ENCODE measurements at places on chromosomes 5 and 9. TPM values are rescaled to one million over a fixed set of nuclear protein-coding genes. Genes with fewer than 3 reads are reported as not detected.
A peak's percentile ranks its signal among the peaks of the same experiment; 100 is the strongest.

DNA sequence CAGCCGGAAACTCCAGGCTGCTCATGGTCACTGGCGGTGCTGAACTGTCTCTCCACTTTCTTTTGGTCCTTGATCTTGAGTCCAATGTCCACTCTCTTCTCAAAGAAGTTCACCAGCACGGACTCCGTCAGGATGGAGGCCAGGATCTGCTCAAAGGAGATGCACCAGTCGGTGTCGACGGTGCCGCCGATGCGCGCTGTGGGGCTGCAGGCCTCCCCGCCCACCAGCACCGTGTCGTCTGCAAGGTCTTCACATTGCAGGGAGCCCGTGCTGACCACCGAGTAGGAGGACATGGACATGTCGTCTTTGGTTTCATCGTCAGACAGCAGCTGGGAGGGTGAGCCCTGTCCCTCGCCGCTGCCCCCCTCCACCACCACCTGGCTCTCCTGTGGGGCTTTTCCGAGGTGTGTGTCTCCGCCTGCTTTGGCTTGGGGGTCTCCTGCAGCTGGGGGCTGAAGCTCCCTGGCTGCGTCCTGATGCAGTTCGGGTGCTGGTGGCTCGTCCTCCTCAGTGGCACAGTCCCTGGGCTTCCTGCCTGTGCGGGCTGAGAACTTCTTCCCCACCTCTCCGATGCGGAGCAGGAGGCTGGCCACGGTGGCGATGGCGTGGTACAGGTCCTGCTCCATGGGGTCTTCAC, 5.0 kb upstream of the MRNIP start:
- DNase-seq, result no peak
- H3K36me3 ChIP-seq, result peaks cover 11% of the 10 kb centered on the region
- H3K27ac ChIP-seq, result no peak overlapping the region
- no peaks in the 10 kb centered on the region for H3K27me3 ChIP-seq

DNA sequence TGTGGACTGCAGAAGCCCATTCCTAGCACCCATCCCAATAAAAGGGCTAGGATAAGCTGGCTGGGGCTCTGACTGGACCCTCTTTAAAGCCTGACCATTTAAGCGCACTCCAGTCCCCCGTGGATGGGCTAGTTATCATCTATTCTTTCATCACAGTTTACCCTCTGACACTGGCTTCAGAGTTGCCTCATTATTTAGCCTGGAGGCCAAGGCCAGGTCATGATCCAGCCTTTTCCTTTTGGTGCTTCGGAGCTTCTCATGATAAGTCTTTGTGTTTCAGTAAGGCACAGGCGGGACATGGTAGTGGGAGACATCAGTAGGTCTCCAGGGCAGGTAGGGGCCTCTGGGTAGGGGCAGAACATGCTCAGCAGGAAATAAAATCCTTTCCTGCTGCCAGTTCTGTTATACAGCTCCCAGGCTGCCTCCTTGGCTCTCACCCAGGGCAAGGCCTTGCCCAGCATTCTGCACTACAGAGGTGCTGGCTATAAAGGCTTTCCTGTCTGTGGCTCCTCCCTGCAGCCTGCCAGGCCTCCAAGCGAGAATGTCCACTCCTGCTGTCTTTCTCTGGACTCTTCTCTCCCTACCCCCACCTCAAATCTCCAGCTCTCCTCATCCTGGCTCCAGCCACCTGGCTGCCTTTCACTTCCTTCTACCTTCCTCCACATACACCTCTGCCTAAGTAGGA, 128.8 kb downstream of the FSTL4 start:
- H3K4me3 ChIP-seq, result no peak overlapping the region
- no peaks in the 10 kb centered on the region for H3K27me3 ChIP-seq
- DNase-seq, result no peak
- no peak overlapping the region for H3K27ac ChIP-seq
- no peaks in the 10 kb centered on the region for H3K36me3 ChIP-seq
- no peaks in the 10 kb centered on the region for H3K4me1 ChIP-seq

DNA sequence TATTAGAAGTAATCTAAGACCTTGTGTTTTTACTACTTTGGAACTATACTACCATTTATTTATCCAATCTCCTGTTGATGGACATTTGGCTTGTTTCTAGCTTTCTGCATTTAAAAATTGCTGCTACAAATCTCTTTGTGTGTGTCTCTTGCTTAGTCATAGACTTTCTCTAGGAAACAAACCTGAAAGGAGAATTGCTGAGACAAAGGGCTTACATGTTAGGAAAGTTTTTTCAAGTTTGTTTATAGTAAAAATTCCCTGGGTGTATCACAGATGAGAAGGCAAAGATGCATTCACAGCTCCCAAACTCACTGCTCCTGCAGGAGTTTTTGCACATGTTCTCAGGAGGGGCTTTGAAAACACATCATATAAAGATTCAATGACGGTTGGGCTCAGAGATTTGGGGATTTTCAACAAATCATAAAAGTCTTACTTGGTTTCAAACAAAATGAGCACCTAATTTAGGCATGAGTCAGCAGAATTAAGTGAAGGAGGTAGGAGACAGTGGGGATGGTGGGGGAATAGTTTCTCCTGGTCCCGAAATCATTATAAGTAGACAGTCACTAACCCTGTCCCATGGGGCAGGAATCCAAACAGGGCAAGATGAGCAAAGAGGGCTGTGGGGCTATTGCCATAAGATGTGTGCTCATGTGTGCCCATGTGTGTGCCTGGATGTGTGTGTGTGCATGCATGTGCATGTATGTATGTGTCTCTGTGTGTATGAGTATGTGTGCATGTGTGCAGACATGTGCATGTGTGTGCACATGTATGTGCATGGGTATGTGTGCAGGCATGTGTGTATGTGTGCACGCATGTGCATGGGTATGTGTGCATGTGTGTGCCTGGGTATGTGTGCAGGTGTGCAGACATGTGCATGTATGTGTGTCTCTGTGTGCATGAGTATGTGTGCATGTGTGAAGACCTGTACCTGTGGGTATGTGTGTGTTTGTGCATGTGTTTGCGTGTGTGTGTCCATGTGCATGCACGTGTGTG, 43.4 kb upstream of the S1PR3 start:
- DNase-seq, result no peak
- H3K4me1 ChIP-seq, result no peaks in the 10 kb centered on the region
- H3K27me3 ChIP-seq, result no peaks in the 10 kb centered on the region
- no peaks in the 10 kb centered on the region for H3K36me3 ChIP-seq

DNA sequence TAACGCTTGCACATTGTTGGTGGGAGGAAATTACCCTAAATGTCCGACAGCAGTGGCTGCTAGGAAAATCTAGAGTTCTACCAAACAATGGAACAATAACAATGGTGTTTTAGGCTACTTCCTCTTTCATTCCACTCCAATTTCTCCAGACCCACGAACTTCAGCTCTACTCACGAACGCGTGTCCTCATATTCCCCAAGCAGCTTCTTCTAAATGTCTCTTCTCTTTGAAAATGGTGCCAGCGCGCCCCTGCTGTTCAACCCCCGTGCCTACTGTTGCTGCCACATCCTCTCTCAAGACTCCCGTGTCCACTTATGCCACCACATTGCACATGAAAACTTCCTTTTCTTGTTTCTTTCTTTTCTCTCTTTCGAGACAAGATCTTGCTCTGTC, 25.6 kb downstream of the OR2V2 start:
- H3K36me3 ChIP-seq, result no peaks in the 10 kb centered on the region
- no peaks in the 10 kb centered on the region for H3K27me3 ChIP-seq
- no peaks in the 10 kb centered on the region for H3K4me1 ChIP-seq
- no peak overlapping the region for H3K27ac ChIP-seq

DNA sequence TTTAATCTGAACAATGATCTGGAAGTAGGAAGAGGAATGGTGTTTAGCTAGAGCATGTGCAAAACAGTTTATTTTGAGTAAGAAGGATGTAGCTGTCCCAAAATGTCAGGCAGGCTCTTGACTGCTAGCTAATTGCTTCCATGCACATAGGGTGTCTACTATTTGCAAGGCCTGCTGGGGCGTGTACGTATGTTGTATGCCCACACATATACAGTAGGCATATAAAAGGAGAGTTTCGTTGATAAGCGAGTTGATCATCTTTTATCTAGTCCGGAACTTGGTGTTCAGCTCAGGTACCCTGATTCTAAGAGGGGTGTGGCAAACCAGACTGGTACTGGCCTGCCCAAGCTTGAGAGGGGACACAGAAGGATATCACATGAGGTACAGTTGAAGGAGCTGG, 177.2 kb downstream of the GOLPH3 start:
- no peaks in the 10 kb centered on the region for H3K36me3 ChIP-seq
- no peak overlapping the region for H3K4me3 ChIP-seq
- H3K27ac ChIP-seq, result no peak overlapping the region
- H3K4me1 ChIP-seq, result peaks cover 5% of the 10 kb centered on the region
- no peak for DNase-seq

- no peaks in the 10 kb centered on the region for H3K4me1 ChIP-seq
- H3K4me3 ChIP-seq, result no peak overlapping the region
- no peaks in the 10 kb centered on the region for H3K36me3 ChIP-seq
- H3K27ac ChIP-seq, result no peak overlapping the region
- DNase-seq, result no peak
- no peaks in the 10 kb centered on the region for H3K27me3 ChIP-seq
Measured at GRCh38 chr5:173594061-173594460, 22.4 kb downstream of the BOD1 start.

GRCh38 chr9:101028346-101029314, at the start of gene PLPPR1:
Gene PLPPR1 (plus strand): TSS chr9:101028727.
- no peaks in the 10 kb centered on the region for H3K4me1 ChIP-seq
- no peak within 1 kb of the TSS for H3K27ac ChIP-seq
- no peaks in the 10 kb centered on the region for H3K36me3 ChIP-seq
- peak; percentile 73 for DNase-seq

GRCh38 chr5:175557778-175558177, 79.4 kb downstream of the SFXN1 start:
- H3K4me1 ChIP-seq, result no peaks in the 10 kb centered on the region
- no peak overlapping the region for H3K27ac ChIP-seq
- H3K36me3 ChIP-seq, result no peaks in the 10 kb centered on the region
- no peak for DNase-seq
- no peaks in the 10 kb centered on the region for H3K27me3 ChIP-seq

CCDC152 gene
- total RNA-seq, result 1.4 TPM

ST8SIA4 gene
- 19.7 TPM for total RNA-seq

CDH9 gene
- not detected for total RNA-seq

FAM200C gene
- total RNA-seq, result 4.9 TPM

HTR4 gene
- not detected for total RNA-seq

ROPN1L gene
- total RNA-seq, result not detected

MAST4 gene
- 66.5 TPM for total RNA-seq

Data from aorta (tissue), 5 donors.